ENCODE measurements at places on chromosomes 4 and X.
A peak's percentile ranks its signal among the peaks of the same experiment; 100 is the strongest.

DNA sequence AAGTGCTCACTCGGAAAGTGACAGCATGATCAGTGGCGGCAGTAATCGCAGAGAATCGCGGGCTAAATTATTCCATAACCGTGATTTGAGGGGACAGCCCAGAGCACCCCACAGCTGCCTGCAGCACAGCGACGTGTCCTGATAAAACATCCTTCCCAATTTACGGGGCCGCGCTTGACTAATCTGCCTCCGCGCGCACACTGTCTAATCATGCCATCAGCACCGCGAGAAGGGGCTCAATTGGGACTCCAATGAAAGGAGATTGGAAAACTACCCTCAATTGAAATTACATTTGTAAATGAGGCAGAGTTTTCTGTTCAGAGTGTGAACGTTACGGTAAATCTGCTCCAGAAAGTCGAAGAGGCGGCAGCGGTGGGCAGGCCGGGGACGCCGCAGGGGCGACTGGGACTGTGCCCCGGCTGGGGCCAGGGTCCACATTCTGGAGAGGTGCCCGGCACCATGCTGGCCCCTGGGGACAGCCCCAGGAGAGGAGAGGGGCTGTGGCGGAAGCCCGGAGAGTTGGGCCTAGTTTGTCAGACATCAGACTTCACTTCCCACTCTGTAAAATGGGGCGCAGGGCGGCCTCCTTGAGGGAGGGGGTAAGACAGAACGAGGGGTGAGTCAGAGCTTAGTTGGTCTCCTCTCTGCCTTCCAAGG, 107.7 kb downstream of the FAM53A start:
- no peak for DNase-seq

DNA sequence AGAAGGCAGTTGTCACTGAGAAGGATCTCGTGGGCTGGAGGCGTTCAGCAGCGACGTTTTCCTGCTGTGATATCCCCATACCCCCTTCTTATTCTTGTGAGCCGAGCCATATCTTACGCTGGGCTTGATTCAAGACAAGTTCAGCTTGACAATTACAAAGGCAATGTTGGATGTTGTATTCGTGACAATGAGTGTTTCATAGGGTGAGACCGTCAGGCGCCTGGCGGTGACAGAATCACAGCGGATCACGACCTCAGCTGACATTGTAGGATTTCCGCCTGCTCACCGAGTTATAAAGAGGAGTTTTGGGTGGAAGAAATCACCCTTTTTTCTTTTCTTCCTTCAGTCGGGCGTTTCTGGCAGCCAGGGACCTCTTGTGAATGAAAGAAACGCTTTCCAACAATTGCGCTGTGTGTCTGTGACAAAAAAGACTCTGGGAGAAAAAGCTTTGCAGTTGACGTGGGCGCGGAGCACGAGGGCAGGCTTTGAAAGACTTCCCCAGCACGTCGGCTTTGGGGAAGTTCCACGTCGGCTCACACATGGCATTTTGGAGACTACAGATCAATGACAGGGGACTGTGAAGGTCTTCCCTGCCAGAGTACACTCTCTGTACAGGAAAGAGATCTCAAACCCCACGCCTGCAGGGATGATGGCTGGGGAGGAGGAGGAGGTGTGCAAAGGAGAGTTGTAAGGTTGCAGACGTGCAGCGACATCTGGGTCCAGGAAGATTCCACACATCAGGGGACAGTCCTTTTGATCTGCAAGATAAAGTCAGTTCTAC, 135.4 kb downstream of the CRLF2 start:
- no peak for DNase-seq

GRCh38 chr4:100736641-100737451, 219.0 kb upstream of the EMCN start:
- DNase-seq = peak; percentile 93

- DNase-seq = no peak
Measured at GRCh38 chrX:7146703-7147412, 654 bp upstream of the STS start.

DNA sequence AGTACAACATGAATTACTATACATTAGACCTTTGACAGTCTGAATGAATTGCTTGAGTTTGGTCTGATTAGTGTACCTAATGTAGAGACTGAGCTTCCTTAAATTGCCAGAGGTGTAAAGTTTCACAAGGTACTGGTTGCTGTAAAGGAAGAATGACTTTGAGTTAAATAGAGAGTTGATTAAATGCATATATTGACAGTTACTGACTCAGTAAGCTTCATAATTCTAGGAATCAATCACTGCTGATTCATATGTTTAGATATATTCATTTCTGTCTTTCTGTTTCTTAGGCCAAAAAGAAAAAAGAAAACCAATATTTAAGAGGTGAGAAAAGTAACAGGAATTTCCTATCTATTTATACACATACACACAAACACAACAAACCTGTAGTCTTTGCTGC, 16.2 kb upstream of the ART3 start:
- DNase-seq = no peak

DNA sequence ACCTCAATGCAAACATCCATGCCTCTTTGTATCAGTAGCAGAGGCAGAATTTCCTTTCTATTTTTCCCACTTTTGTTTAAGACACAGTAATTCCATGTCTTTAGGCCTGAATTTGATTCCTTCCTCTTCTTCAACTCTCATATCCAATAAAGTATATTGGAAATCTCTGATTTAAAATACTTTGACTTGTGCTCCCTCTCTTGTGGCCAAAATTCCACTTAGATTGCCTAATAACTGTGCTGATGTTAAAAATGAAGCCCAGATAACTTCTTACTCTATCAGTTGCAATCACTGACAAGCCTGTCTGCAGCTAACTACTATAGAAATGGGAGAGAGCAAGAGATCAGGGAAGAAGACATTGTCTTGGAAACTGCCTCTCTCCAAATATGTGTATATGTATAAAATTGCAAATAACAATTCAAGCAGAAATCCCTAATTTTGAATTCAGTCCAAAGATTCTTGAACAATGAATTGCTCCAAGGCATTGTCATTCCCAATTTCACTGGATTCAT, 163.5 kb upstream of the SPIN4 start:
- DNase-seq = peak; percentile 18

DNA sequence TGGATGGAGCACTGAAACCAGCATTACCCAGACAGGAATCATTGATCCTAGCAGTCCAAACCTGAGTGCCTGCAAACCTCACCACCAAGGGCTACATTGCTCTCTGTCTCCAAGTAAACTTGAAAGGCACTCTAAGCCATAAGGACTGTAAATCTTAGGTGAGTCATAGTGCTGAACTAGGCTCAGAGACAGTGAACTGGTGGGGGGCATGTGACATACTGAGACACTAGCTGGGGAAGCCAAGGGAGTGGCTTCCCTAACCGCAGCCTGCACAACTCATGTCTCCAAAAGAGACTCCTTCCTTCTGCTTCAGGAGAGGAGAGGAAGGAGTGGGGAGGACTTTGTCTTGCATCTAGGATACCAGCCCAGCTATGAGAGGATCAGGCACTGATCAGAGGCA, 235.5 kb upstream of the ACTRT1 start:
- no peak for DNase-seq

- DNase-seq = no peak
Measured at GRCh38 chr4:173171987-173172386, 3.4 kb downstream of the GALNT7 start.

GRCh38 chr4:78525559-78525958, 26.0 kb upstream of the ANXA3 start:
- no peak for DNase-seq

- DNase-seq = peak; percentile 41
Measured at GRCh38 chr4:212438-213188, 88.3 kb downstream of the ZNF718 start.

DNA sequence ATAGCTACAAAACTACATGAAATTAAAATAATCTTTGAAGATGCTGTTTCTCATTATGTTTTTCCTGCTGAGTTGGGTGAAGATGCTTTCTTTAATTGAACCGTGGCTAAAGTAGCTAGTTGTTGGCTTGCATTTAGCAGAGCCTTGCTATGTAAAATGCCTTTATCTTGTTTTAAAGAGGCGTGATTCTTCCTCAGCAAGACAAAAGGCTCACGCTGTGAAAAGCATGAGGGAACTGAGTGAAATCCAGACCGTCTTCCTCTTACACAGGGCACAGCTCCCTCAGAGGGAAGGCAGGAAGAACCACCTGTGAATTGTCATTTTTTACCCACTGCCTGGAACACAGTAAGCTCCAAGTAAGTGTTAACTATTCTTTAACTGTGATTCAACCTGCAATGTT, 39.0 kb upstream of the ZNF518B start:
- DNase-seq = no peak

DNA sequence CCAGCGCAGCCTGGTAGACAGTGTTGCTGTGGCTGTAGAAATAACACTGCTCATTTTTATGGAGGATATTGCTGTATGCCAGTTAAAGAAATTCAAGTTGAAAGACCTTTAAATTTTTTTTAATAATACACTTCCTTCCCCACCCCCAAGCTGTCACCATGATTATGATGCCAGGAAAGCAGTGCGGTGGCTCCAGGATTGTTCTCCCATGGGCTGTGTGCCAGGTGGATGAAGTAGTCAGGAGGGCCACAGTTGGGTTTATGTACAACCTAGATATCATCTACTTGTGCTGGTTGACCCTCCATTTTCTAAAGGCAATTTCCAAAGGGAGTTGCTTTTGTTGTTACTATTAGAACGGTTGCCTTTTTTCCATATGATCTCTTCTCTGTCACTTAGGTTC, 136.6 kb downstream of the AFF1 start:
- DNase-seq = no peak

DNA sequence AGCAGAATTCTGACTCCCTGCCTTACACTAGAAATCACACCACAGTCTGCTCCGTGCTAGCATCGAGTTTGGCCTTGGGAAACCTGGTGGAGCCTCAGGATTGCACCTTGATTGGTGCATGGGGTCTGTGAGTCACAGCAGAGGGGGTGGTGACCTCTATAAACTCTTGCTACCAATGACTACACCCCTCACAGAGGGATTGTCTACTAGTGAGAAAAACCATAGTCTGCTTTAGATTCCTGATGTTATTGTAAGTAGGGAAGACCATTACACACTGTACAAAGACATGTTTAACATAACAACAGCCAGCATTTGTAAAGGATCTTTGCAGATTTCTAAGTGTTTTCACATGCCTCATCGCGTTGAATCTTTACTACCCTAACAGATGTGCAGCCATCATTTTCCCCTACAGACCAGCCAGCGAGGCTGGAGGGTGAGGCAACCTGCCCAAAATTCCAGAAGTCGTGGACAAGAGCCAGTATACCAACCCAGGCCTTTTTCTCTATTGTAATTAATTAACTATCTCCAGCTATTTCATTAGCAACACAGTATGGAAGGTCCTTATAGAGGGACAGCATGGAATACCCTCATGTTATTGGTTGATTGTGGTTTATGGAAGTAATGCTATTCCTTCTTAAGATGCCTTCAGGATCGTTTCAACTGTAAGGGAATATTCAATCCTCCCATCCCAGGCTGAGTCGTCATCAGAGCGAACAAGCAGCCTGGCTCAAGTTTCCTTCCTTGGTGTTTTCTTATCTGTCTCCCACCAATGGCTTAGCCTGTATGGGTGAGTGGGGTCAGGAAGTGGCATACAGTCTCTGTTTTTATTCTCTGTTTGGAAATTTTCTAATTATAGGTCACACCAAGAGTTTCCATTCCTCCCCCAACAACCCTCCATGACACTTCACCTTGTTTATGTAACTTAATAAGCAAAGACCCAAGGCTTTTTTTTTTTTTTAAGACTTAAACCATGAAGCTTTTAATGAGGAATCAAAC, 55.9 kb upstream of the KDR start:
- DNase-seq = peak; percentile 53

- DNase-seq = no peak
Measured at GRCh38 chr4:80594701-80595100, 259.2 kb downstream of the CFAP299 start.
